DMS153 (cell line): ENCODE measurements at places on chromosomes 4 and X.
A peak's percentile ranks its signal among the peaks of the same experiment; 100 is the strongest.

- no peak for DNase-seq
Observed at GRCh38 chr4:123941306-123941705, 544.7 kb downstream of the SPRY1 start.

DNA sequence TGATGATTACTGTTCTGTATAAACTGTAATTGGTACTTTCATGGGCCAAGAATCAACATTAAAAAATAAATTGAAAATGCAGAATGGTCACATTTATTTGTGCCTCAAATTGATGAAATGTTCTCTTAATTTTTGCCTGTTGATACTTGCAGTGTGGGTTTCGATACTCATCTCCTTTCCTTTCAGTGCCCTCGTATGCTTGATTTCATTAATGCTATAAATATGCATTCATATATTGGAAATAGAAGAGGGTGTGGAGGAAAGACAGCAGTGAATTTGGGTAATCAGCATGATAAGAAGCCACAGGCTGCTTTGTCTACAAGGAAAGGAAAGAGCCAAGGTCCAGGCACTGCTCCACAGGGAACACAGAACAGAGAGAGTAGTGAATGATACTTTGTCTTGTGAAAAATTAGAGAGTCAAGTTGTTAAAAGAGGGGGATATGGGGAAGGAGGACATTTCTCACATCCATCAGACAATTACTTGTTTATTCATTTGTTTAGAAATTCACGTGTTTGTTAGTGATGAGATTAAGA is 1.0 kb upstream of the DDX60 start:
- no peak for DNase-seq

GRCh38 chr4:122775987-122776836 is 43.7 kb downstream of the BBS12 start:
- no peak for DNase-seq

- no peak for DNase-seq
Observed at GRCh38 chrX:40105835-40106675, 8.3 kb upstream of the BCOR start.

DNA sequence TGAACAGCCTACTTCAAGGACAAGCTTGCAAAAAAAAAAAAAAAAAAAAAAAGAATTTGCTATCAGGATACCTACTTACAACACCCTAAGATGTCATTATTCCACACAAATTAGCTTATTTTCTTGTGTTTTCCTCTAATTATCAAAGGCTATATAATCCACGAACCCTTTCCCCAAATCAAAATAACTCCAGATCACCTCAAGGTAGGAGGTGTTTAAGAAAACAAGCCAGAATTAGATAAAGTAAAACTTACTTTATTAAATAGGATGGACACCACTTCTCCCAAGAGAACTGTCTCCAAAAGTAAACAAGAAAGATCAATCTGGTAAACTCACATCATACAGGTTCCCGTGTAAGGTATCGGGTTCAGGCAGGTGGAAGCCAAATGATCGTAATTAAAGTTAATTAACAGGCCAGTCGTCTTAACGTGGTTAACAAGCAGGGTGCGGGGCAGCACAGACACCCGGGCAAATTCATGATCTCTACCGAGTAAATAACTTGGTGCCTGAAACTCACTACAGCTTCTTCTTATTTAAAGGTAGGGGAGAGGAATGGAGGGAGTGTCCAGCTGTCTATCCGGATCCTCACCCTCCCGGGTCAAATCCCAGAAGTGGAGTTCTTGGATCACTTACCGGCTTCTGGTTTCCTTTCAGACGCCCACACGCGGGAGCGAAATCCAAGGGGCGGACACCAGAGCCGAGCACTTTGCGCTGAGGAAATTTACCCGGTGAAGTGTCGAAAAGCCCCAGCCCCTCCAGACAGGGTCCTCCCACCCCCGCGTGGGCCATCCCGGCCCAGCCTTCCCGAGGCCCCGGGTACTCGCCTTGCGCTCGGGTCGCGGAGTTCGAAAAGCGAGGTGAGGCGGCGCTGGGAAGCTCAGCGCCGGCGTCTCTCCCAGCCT is 708 bp downstream of the ARAP2 start:
- DNase-seq, result no peak

GRCh38 chr4:175762582-175762981 is 49.5 kb downstream of the GPM6A start:
- no peak for DNase-seq

DNA sequence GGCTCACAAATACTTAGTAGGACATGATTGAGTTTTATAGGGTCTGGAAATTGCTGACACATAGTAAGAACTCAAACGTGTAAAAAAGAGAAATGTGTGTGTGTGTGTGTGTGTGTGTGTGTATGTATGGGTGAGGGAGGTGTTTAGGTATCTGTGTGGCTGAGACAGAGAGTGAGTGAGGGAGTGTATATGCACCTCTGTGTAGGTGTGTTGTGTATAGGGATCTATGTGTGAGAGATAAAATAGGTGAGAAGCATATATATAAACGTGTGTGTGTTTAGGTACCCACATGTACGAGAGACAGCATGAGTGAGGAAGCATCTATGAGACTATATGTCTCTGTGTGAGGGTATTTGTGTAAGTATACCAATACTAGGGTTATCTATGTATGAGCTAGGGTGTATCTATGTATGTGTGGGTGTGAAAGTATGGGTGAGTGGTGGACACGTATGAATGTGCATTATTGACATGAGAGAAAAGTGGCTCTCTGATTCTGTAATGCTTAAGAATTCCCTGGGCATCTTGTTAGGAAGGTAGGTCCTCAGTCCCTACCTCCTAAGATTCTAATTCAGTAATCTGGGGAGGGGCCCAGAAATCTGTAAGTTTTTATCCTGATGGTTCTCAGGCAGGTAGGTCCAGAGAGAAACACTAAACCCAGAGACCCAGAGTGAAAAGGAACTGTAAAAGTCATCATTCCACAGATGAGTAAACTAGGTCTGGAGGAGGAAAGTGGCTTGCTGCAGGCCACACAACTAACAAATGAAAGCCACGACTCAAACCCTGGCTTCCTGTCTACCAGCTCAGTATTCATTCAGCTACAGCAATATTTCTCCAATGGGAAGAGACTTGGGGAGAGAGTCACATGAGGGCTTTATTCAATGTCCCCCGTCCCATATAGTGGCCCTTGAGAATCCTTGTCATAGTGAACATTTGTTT is 237.0 kb downstream of the IDS start:
- no peak for DNase-seq

DNA sequence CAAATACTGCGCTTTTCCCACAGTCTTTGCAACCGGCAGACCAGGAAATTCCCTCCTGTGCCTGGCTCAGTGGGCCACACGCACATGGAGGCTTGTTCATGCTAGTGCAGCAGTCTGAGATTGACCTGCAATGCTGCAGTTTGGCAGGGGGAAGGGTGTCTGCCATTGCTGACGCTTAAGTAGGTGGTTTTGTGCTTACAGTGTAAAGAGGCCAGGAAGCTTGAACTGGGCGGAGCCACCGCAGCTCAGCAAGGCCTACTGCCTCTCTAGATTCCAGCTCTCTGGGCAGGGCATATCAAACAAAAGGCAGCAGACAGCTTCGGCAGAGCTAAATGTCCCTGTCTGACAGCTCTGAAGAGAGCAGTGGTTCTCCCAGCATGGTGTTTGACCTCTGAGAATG is 390.5 kb upstream of the TECRL start:
- peak; percentile 57 for DNase-seq

GRCh38 chrX:107119283-107119682 is 661 bp upstream of the RBM41 start:
- DNase-seq, result no peak

DNA sequence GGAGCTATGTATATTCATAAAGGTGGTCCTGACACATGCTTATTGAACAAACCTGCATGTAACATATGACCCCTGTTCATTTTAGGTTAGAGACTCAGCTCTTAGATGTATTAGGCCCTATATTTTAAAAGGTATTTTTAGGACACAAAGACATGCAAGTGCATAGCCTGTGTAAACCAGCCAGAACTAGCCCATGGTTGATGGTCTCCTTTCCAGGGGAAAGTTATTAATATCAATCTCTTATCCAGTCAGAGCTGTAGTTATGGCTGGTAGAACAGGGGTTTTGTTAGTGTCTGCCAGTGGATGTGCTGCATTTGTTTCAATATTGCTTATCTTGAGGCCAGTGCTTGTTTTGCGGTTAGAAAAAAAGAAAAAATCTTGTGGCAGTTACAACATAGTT is 488.6 kb downstream of the KCTD8 start:
- no peak for DNase-seq

DNA sequence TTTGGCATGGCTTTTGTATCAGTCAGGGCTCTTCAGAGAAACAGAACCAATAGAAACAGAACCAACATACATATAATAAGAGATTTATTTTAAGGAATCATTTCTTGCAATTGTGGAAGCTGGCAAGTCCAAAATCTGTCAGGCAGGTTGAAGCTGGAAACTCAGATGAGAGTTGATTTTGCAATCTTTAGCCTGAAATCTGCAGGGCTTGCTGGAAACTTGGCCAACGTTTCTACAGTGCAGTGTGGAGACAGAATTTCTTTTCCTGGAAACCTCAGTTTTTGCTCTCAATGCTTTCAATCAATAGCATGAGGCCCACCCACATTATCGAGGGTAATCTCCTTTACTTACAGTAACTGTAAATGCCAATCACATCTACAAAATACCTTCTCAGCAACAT is 45.4 kb downstream of the COMMD8 start:
- no peak for DNase-seq

GRCh38 chr4:168933423-168933822 is 76.6 kb downstream of the CBR4 start:
- no peak for DNase-seq

- DNase-seq, result no peak
Observed at GRCh38 chrX:134670134-134670924, 12.1 kb upstream of the PLAC1 start.

- no peak for DNase-seq
Observed at GRCh38 chrX:55796496-55796895, 78.9 kb downstream of the RRAGB start.

DNA sequence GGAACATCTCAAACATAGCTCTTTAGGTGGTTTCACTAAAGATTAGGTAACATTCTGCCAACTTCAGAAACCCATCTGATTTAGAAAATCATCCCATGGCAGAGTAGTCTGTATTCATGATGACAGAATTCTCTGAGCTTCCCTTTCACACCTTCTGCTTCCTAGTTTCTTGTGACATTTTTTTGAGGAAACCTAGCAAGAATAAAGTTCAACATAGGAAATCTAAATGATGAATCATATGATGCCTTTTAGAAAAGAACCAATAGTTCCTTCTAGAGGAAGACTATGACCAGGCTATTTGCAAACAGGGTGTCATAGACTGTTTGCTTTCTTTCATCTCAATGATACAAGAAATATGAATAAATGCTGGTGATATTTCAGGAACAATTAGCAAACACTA is 49.8 kb upstream of the CAMK2D start:
- DNase-seq, result no peak

DNA sequence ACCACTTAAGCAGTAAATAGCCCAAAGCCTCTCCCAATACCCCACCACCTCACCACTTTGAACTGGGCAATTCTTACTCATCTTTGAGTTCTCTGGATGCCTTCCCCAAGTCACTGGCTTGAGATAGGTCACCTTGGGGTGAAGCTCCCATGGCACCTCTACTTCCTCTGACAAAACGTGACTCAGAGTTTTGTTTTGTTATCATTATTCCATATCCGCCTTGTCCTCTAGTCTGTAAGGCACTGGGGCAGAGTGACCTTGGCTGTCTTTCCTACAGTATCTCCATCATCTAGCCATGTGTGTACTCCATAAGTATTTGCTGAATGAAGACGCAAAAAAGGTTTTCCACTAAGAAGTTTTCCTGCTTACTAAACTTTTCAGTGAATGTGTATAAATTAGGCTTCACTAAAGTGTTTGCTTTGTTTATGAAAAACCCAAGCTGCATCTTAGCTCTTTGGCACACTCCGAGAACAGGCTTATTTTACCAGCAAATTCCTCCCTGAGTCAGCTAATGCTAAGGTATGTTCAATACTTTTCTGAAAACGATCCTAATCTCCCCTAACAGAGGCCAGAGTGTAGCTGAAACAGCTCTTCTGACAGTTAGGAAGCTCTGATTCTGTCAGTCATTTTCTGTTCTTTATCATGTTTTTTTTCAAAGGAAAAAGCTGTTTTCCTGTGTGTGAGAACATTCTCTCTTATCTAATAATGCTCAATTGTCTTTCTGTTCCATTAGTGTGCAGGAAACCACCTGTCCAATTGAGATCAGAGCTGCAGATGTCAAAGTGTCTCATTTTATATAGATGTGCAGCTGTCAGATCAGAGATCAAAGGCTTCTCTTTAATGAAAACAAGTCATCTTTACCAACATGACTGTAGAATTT is 30.2 kb upstream of the TSPAN5 start:
- no peak for DNase-seq

DNA sequence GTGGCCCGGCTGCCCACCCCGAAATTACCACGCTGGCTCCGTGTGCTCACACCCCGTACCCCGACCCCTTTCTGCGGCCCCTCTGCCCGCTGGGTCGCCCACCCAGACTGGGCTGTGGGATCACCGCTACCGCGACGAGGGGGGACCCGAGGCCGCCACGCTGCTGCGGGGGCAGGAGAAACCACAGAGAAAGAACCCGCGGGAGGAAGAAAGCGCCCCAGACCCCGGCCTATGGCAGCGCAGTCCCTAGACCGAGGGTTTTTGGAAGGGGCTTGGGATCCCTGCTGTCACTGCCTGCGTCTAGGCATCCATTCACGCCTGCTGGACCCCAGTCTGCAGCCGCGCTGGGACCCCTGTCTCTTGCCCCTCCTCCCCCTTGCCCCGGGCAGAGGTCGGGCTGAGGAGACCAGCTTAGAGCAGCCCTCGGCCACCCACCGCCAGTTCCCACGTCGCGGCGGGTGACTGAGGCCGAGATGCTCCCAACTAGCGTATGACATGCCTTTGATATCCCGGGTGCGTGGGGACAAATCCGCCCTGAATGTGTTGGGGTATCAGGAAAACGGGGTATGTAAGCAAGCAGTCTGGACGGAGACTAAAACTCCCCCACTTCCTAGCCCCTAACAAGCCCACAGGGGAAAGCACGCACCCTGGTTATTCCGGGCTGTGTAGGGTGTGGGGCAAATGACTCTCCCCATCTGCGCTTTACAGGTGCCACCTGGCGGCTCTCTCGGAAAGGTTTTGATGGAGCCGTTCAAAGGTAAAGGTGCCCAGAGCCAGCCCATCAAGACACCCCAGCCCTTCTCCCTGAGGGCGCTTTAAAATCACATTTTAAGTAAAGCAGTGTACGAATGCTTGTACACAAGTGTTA is 862 bp upstream of the INPP4B start:
- DNase-seq, result peak; percentile 53

DNA sequence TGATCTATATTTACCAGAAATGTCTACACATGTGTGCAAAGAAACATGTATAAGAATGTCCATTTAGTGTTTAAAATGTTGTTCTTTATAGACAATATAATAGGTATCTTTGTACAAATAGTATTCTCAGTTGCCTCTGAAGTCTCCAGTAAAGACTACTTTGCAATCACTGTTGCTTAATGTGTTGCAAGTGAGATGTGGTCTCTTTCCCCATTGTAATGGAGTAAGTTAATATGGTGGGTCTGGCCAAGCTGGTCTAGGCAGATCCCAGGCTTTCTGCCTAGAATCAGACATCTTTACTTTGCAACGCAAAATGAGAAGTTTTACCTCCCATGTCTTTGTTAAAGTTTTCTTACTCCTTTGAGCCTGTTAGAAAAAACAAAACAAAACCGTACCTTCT is 144.8 kb downstream of the GABRA3 start:
- DNase-seq, result no peak

- DNase-seq, result peak; percentile 4
Observed at GRCh38 chrX:56107320-56107719, 124.8 kb upstream of the KLF8 start.
